HT1080 (cell line): ENCODE measurements at places on chromosomes 3 and 15.

DNA sequence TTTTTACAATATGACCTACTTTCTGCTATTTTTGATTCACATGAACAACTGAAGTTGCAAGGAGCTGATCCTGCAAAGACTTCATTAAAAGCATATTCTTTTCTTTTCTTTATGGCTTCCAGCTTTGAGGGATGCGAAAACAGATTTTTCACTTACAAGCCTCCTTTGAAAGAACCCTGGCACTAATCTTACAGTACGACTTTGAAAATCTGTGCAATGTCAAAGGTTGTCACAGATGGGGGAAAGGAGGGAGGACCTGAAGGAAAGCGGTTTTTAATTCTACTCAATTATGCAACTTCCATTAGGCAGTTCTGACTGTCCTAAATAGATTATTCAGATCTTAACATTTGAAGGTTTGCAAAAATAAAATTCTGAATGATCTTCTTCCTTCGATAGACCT lies 130.5 kb downstream of the TNIK start:
- DNase-seq: no peak

- DNase-seq: peak; percentile 11
Measured at GRCh38 chr3:73409138-73409763, 215.5 kb downstream of the PDZRN3 start.

GRCh38 chr3:8608791-8609467 lies 35.7 kb downstream of the SSUH2 start:
- no peak for DNase-seq

GRCh38 chr15:57376696-57377477 lies 582 bp downstream of the CGNL1 start:
- no peak for DNase-seq

DNA sequence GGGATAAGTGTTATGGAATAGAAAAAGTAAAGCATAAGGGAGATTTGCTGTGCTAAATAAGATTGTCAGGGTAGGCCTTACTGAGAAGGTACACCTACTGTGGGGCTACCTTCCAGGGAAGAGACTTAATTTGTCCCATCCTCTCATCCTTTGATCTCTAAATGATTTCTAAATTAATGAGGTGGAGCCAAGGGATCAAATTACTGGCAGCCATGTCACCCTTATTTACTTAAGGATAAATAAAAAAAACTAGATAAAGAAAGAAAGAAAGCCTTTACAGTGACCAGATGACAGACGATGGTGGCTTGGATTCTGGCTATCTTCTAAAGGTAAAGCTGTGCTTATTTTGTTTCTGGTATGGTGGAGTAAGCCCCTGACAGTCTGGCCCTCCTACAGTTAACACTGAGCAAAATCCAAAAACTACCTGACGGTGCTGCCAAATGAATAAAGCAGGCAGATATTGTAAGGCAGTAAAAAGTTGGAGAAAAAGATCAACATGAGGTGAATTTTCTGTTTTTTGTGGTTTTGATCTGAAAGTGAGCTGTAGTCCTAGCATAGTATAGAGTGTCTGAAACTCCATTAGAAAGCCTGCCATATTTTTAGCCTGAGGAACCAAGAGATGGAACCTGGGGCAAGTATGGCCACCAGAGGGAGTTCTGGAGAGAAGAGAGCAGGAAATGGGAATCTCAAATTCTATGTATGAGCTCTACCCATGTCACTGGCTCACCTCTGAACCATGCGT lies 285.1 kb upstream of the MANF start:
- peak; percentile 66 for DNase-seq

DNA sequence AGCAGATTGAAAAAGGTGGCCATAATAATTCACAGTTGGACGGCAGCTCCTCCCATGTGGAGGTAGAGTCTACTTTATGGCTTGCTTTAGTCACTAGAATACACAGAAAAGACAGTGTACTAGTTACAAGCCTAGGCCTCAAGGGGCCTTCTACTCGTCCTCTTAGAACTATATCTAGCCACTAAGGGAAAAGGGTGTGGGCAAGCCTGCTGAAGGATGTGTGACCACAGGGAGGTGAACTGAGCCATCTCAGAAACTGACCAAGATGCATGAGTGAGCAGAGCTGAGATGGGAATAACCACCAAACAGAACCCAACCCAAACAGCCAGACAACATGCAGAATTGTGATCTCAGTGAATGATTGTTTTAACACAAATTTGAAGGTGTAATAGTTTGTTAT lies 335.6 kb upstream of the LMCD1 start:
- peak; percentile 30 for DNase-seq

GRCh38 chr3:186821429-186822387 lies 15.4 kb upstream of the RFC4 start:
- DNase-seq: peak; percentile 49

GRCh38 chr3:106125321-106125720 lies 256.5 kb upstream of the CBLB start:
- no peak for DNase-seq

- peak; percentile 65 for DNase-seq
Measured at GRCh38 chr3:142275856-142276255, 50.5 kb upstream of the GK5 start.

GRCh38 chr15:40290918-40291574 lies 8.2 kb upstream of the ANKRD63 start:
- DNase-seq: no peak

GRCh38 chr3:122560680-122561079 lies 3.4 kb downstream of the PARP9 start:
- peak; percentile 81 for DNase-seq

GRCh38 chr3:7340795-7341194 lies 479.9 kb downstream of the GRM7 start:
- DNase-seq: peak; percentile 10

DNA sequence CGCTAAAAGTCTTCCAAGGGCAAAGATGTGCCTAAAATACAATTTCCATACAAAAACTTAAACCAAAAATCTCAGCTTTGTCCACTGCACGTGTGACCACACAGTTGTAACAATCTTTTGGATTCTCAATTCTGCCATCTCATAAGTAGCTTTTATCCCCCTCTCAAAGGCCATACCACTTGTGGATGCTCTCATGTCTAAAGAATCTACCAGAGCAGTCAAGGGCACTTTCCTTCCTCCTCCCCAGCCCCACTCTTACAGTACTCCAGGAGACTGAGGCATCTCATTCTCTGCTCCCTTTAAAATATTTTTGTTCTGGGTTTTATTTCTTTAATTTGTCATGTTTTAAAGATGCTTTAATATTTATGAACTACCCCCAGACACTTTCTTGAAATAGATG lies 102.3 kb upstream of the PFN2 start:
- no peak for DNase-seq

GRCh38 chr3:39388153-39388552 lies 5.0 kb downstream of the SLC25A38 start:
- no peak for DNase-seq

DNA sequence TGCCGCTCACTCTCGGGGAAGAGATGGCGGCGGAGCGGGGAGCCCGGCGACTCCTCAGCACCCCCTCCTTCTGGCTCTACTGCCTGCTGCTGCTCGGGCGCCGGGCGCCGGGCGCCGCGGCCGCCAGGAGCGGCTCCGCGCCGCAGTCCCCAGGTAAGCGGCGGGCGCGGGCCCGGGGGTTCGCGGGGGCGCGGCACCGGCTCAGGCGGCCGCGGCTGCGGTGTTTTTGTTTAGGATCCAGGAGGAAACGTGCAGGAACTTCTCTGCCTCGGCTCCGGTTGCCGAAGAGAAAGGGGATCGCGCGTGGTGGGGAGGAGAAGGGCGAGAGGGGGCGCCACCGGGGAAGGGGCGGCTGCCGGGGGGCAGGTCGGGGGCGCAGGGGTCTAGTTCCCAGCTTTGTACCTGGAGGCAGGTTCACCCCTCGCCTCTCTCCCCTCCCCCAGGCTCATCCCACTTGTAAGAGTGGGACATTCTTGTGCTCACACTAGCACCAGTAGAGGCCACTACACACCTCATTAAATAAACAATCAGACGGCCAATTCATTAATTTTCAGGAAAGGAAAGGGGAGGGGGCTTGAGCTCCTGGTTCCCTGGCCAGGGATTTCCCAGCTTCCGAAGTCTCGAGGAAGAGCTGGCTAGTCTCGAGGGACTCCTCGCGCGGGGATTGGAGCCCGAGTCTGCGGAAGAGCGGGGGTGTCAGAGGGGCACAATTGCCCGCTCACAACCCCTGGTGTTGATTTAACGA lies 562 bp downstream of the NEO1 start:
- peak; percentile 4 for DNase-seq

DNA sequence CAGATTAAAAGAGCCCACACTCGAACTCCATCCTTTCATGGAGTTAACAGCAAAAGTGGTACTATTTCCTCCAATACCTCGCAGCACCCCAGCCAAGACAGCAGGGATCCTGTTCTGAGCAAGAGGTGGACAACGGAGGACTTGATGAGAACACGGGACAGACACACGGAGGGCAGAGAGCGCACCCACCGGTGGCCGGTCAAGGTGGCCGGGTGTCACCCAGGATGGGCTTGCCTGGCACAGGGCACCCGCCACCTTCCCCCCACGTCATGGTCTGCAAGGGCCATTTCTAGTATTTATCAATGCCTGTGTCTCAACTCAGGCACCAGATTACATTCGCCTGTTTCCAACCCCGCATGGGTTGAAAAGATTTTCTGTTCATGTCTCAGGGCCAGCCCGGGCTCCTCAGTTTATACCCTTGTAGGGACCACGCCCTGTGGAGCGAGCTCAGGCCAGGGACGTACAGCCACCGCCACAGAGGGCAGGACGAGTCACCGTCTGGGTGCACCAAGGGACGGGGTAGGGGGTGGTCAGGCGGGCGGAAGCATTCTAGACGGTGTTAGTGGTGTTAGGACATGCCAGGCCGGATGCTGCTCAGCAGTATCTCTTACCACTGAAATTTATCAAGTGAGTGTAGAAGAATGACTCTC lies 64.2 kb downstream of the CYFIP1 start:
- DNase-seq: no peak

- DNase-seq: peak; percentile 23
Measured at GRCh38 chr3:12663401-12663935, 449 bp downstream of the RAF1 start.

GRCh38 chr3:58474348-58474911 lies 17.5 kb upstream of the KCTD6 start:
- DNase-seq: no peak

GRCh38 chr3:15272426-15273196 lies 59.8 kb downstream of the SH3BP5 start:
- no peak for DNase-seq

- no peak for DNase-seq
Measured at GRCh38 chr3:189430166-189430565, 201.0 kb upstream of the TP63 start.

GRCh38 chr3:192422321-192422996 lies 304.9 kb downstream of the FGF12 start:
- peak; percentile 76 for DNase-seq

DNA sequence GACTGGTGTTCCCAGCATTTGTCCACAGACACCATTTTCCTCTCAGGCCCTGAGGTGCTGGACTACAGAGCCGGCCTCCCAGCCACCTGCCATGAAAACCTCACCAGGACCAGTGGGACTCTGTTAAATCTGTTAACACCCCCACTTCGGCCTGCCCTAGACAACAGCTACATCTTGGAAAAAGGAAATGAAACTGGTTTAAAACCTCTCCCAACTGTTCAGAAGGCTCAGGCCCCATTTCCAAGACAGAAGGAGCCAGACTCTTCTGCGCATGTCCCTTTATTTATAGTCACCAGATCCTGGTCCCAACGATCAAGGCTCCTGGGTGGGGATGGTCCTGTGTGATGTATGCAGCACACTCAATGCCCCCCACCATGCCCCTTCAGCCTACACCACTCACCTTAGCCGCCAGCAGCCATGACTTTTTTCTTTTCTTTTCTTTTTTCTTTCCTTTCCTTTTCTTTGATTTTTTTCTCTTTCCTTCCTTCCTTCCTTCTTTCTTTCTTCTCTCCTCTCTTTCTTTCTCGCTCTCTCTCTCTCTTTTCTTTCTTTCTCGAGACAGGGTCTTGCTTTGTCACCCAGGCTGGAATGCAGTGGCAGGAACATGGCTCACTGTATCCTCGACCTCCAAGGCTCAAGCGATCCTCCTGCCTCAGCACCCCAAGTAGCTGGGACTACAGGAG lies 25.5 kb upstream of the FLNB start:
- DNase-seq: no peak

DNA sequence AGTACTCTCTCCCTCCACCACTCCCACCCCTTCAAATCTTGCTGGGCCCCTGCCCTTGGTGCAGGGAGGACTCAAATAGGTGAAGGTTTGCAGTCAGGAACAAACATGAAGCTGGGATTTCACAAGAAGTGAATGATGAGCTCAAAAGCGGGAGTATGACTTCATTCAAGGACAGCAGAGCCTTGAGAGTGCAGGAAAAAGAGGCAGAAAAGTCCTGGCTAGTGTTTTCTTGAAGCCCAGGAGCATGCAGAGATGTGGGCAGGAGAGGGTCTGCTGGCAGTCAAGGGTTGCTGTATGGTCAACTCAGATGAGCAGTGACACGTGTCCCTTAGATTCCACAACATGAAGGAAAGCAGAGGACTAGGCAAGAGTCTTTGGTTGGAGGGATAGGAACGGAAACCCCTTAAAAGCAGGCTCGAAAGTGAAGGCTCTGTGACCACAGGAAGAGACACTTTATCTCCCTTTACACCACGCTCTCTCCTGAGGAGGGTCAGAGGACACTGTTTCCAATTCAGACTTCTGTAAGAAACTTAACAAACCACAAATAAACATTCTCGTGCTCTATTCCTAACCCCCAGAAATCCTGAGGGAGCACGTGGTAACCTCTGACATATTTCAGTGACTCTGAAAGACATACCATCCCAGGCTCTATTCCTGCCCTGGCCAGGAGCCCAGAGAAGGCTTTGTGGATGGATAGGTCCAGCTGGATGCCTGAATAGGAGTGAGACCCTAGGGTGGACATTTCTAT lies 168.0 kb upstream of the NDN start:
- DNase-seq: no peak

DNA sequence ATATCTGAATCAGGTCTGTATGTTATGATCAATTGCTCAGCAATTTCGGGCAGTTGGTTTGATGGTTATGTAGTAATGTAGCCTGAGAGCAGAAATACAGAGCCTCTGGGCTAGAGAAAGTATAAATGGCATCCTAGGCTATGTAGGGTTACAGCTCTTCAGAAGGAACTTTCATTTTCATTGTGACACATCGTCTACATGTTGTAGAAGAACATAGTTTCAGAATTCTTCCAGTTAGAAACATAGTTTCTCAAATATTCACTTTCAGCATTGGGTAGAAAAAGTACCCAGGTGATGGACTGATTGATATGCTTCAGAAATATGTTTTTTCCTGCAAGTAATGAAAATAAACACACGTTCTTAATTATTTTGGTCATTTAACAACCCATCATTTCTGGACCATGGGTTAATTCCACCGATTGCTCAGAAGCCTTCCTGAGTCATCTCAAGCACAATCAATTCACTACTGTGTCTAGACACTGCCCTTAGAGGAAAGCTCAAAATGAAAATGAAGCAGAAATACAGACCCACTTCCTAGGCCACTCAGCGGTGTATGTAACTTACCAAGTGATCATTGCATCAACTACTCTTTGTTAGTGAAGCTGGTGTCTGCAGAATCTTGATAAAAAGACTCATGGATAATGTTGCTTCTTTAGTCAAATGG lies 88.8 kb upstream of the TSEN2 start:
- DNase-seq: peak; percentile 28

DNA sequence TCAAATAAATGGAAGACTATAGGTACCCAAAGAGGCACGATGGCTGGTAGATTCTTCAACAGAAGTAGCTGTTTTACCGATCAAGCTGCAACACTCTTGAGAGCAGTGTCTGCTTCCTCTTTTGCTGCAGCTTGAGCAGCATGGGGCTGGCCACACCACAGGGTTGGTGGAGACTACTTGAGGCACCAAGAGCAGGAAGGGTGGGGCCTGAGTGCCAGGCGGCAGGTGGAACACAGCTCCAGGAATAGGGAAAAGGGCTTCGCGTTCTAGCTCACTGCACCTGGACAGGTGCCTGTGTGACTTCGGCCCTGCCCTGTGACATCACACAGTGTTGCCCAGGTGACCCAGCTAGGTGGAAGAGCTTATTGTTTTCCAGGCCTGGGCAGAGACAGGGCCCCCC lies at the start of gene CCDC33:
CCDC33 (plus strand) TSS at position 365 of the 400 bp plus-strand sequence. CDS start 394 bp downstream, outside the sequence.
- DNase-seq: no peak
